ENCODE measurements at places on chromosomes 4 and X. TPM values are rescaled to one million over a fixed set of nuclear protein-coding genes. Genes with fewer than 3 reads are reported as not detected.
A peak's percentile ranks its signal among the peaks of the same experiment; 100 is the strongest.

GRCh38 chrX:118594697-118595420 is 99.2 kb downstream of the DOCK11 start:
- no peak for DNase-seq

DNA sequence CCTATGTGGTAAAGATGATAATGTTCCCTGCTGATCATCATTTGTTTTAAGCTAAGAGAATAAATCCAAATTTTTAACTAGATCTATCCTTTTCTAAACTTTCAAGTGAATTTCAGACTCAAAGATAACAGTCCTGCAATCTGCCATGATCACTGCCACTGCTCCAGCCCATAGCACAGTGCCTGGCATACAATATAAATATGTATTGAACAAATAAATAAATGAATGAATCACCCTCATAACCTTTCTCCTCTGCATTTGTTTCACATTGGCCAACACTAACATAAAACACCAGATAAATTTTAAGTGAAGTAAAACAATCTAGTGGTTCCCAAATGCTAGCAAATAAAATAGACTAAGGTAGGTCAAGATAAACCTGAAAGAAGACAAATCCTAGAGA is 439.0 kb downstream of the GPM6A start:
- no peak for DNase-seq

DNA sequence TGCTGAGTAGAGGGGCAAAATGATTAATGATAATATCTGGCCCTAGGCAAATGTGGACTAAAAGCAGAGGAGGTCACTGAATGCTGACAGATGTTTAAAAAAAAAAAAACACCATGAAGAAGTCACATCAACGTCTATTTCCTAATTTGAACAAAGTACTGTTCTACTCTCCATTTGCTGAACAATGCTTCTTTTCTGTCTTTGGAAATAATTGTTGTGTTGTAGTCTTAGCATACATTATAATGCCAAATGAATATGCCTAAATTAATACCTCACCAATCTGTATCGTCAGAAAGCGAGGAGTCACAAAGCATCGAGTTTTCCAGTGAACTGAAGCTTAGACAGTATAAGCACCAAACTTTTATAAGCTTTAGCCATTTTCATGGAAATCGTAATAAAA is 140.9 kb upstream of the JADE1 start:
- no peak for DNase-seq

DNA sequence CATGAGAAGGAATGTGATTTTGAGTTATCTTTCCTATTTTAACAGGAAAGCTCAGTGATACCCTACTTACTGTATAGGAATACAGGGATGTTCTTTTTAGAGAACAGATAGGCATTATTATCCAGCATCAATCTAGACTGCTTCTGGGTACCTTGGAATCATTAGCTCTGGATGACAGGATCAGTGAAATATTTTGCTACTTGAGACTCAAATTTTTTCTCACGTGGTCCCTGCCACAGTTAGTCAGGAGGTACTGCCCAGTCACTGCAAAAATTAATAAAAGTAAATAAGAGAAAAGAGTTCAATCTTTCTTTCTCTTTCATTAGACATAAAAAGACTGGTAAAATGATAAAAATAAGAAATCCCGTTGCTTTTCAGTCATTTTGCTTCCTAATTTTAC is 5.5 kb downstream of the ZNF827 start:
- no peak for DNase-seq

GRCh38 chr4:165635951-165636350 is 237.1 kb upstream of the TLL1 start:
- no peak for DNase-seq

Gene TAF7L
- total RNA-seq = 0.17 TPM

Gene ATP1B4
- not detected for total RNA-seq

DNA sequence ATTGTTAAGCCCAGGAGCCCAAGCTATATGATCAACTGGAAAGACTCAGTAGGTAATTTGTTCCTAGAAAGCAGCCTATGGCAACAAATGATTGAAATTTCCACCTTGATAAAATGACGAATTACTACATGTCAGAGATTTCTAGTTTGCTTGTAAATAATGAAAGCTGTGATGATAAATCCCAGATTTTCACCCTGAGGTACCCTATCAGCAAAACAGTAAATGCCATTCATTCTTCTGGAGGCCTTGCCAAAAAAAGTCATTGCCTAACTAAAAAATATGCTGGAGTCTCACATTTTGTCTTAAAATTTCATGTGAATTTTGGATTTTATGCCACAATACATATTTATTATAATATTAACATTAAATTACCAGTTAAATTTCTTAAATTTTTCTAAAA is 71.3 kb downstream of the PPEF2 start:
- DNase-seq = no peak

GRCh38 chr4:100100985-100101384 is 89.3 kb downstream of the DDIT4L start:
- no peak for DNase-seq

- DNase-seq = no peak
Measured at GRCh38 chr4:143025081-143025704, 159.5 kb upstream of the USP38 start.

- DNase-seq = peak; percentile 76
Measured at GRCh38 chrX:119503484-119503861, 35.2 kb downstream of the SLC25A5 start.
